Activated naive CD4-positive, alpha-beta T cell (primary cell): ENCODE measurements at places on chromosomes 11 and 22.

- no peak for DNase-seq
Measured at GRCh38 chr11:4086575-4087353, 7.8 kb upstream of the RRM1 start.

DNA sequence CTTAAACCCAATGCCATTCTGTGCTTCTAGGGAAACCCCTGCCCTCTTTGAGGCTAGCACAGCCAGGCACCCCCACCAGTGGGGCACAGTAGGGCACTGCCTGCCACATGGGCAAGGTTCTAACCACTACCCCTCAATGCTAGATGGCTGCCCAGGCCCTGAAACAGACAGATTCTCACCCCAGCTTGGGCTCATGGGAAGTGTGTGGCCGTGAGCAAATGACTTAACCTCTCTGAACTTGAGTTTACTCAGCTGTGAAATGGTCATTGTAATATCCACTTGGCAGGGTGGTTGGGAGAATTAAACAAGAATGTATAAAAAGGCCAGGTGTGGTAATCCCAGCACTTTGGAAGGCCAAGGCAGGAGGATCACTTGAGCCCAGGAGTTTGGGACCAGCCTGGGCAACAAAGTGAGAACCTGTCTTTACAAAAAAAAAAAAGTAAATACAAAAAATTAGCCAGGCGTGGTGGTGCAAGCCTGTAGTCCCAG is 22.4 kb downstream of the C22orf23 start:
- DNase-seq: no peak

- no peak for DNase-seq
Measured at GRCh38 chr11:56543739-56544138, 682 bp upstream of the OR5M11 start.

DNA sequence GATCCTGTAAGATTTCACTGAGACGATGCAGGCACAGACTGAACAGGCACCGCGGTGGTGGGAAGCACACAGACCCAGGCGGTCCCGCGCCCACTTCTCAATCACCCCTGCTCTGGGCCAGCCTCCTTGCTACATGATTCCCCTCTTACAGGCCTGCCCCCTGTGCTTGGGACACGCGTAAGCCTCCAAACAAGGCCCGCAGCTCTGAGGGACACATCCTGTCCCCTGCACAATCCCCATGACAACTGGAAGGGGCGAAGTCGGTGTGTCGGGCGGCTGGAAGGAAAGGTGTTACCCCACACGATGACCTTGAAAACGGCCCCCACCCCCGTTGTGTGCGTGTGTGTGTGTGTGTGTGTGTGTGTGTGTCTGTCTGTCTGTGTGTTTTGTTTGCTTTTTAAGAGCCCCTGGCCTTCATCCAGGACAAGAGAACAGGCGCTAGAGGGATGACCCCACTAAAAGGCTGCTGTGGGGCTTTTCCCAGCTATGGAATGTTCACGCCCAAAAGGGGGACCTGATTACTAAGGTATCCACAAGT is 13.1 kb downstream of the CELSR1 start:
- DNase-seq: no peak

DNA sequence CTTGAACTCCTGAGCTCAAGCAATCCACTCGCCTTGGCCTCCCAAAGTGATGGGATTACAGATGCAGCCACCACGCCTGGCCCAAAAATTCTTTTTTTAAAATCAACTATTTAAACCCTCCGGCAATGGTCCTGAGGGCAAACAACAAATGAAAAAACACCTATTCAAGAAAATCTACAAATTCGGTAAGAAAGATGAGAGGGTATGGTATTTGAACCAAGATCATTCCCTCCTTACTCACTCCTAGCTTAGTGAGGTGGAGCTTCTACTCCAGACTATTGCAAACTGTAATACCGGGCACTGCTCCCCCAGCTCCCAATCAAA is 2.1 kb downstream of the NF2 start:
- no peak for DNase-seq

- no peak for DNase-seq
Measured at GRCh38 chr11:61918938-61919704, 1.8 kb upstream of the RAB3IL1 start.
